Lung (tissue), 17 donors: ENCODE measurements at places on chromosomes 12 and 14. TPM values are rescaled to one million over a fixed set of nuclear protein-coding genes. Genes with fewer than 3 reads are reported as not detected.
A peak's percentile ranks its signal among the peaks of the same experiment; 100 is the strongest.

CMA1 gene
- total RNA-seq: not detected

DNA sequence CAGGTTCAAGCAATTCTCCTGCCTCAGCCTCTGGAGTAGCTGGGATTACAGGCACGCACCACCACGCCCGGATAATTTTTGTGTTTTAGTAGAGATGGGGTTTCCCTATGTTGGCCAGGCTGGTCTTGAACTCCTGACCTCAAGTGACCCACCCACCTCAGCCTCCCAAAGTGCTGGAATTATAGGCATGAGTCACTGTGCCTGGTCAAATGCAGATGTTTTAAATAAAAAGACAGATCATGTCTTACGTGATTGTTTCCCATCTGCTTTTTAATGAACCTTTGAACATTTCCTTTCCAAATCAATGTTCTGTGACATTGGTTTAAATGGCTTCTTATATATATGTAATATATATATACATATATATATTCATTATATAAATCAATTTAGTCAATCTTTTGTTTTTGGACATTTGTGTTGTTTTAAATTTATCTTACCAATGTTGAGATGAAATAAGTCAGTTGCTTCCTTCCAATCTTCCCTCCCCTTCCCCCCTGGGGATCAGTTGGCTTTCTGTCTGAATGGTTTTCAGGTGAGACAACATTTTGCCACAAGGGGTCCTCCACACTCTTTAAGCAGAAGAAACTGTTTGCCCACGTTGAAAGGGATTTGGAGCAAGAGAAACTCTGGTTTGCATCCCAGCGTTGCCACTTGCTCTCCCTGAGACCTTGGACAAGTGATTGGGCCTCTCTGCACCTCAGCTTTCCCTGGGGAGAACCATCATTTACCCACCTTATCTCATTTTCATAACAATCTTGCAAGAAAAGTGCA is 47.6 kb upstream of the RBM19 start:
- DNase-seq: no peak
- no peaks in the 10 kb centered on the region for H3K36me3 ChIP-seq
- no peak overlapping the region for H3K27ac ChIP-seq

- H3K4me1 ChIP-seq: no peaks in the 10 kb centered on the region
- H3K36me3 ChIP-seq: no peaks in the 10 kb centered on the region
- no peak overlapping the region for H3K27ac ChIP-seq
Observed at GRCh38 chr12:61043838-61044237, 1216.4 kb upstream of the USP15 start.

DNA sequence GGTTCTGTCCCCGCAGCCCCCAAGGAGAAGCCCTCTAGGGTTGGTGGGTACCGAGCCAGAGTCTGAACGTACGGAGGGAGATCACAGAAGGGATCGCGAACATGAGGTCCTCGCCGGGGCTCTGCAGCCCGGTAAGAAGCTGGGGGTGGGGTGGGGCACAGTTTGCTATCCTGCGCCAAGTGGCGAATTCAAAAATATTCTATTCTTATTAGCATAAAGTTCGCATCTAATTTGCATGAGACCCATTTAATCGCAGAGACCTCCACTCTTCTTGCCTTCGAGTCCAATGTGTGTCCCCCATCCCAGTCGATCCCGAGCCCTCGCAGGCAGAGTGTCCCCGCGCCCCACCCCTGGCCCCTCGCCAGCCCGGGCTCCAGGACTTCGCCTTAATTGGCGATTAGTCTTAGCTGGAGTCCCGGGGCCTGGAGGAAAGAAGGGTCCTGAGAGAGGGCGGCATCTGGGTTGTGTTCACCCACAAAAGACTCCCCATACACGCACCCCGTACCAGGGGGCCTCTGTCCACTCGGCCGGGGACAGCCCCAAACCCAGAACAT is 604 bp upstream of the ARHGEF25 start:
- no peaks in the 10 kb centered on the region for H3K36me3 ChIP-seq
- H3K27ac ChIP-seq: peak overlapping the region; percentile 73
- no peak overlapping the region for H3K4me3 ChIP-seq
- peaks cover 4% of the 10 kb centered on the region for H3K27me3 ChIP-seq

GRCh38 chr14:47191700-47192099 is 483.7 kb downstream of the MDGA2 start:
- no peaks in the 10 kb centered on the region for H3K4me1 ChIP-seq
- no peak for DNase-seq
- H3K4me3 ChIP-seq: no peak overlapping the region
- H3K27ac ChIP-seq: no peak overlapping the region

DNA sequence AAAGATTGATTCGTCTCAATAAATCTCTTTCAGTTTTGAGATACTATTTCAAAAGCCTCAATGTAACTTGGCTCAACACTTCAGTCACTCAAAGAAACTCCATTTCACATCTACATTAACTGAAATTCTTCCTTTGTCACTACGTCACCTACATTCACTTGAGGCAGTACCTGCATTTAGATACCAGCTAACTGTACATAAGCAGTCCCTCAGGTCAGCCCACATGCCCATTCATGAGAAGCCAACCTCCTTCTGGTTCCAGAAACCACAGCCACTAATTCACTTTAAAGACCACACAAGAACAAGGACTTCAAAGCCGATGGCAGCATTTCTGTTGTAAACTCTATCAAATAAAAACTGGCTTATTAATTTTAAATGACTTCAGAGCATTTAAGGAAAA is 43.0 kb downstream of the SETD3 start:
- H3K27me3 ChIP-seq: no peaks in the 10 kb centered on the region
- no peak overlapping the region for H3K27ac ChIP-seq
- H3K4me3 ChIP-seq: no peak overlapping the region
- no peak for DNase-seq

DNA sequence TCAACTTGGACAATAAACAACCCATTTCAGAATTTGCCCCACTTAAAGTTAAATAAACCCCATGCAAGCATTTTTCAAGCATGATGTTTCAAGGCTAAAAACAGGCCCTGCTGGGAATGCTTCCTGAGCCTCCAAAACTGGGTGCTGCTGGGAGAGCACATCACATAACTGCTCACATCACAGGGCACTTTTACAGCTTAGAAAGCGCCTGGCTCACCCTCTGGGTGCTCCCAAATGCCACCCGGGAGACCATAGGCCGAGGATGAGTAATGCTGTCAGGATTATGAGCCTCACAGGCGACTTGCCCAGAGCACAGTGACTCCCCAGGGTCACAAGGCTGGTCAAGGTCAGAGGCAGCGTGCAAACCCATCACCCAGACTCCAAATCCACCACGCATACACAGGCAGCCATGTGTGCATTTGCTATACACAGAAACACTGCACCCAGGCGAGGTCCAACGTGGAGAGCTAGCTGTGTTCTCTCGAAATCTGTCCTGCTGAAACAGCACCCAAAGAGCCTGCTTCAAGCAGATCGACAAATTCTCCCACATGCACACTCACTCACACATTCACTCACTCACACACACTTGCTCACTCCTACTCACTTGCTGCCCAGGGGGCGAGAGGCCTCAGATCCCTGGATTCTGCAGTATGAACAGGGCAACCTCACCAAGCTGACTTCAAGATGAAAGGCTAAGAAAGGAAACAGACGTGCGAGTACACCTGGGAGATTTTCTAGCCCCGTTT is 58.7 kb downstream of the ITPK1 start:
- no peaks in the 10 kb centered on the region for H3K36me3 ChIP-seq
- H3K27me3 ChIP-seq: no peaks in the 10 kb centered on the region
- H3K27ac ChIP-seq: peak overlapping the region; percentile 64

DNA sequence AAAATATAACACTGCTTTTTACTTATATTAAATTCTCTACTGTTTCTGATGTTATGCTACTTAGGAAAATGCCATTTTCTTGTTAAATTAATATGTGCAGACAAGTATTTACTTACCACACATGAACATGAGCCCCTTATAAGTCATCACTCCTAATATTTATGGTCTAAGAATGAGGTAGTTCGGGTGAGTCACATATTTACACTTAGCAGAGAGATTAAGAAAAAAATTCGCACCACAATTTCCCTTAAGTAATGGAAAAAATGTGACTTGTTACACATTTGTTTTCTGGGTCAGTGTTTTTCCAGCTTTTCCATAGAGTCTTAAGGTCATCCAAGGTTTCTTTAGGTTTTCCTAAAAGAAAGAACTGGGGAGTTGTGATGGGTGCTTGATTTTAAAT is 68.3 kb downstream of the RERG start:
- H3K27ac ChIP-seq: no peak overlapping the region
- peaks cover 23% of the 10 kb centered on the region for H3K4me1 ChIP-seq
- no peak for DNase-seq
- H3K36me3 ChIP-seq: no peaks in the 10 kb centered on the region
- H3K4me3 ChIP-seq: no peak overlapping the region

- peaks cover 21% of the 10 kb centered on the region for H3K4me1 ChIP-seq
- no peak overlapping the region for H3K27ac ChIP-seq
- H3K27me3 ChIP-seq: peaks cover 96% of the 10 kb centered on the region
- no peaks in the 10 kb centered on the region for H3K36me3 ChIP-seq
- no peak for DNase-seq
Observed at GRCh38 chr14:94770251-94770749, 387 bp upstream of the GSC start.
